ENCODE measurements at places on chromosomes 7 and 10. TPM values are rescaled to one million over a fixed set of nuclear protein-coding genes. Genes with fewer than 3 reads are reported as not detected.

- DNase-seq = no peak
Observed at GRCh38 chr7:30630986-30631385, 36.3 kb downstream of the GARS1 start.

- DNase-seq = no peak
Observed at GRCh38 chr10:15439341-15439842, 68.3 kb upstream of the FAM171A1 start.

DNA sequence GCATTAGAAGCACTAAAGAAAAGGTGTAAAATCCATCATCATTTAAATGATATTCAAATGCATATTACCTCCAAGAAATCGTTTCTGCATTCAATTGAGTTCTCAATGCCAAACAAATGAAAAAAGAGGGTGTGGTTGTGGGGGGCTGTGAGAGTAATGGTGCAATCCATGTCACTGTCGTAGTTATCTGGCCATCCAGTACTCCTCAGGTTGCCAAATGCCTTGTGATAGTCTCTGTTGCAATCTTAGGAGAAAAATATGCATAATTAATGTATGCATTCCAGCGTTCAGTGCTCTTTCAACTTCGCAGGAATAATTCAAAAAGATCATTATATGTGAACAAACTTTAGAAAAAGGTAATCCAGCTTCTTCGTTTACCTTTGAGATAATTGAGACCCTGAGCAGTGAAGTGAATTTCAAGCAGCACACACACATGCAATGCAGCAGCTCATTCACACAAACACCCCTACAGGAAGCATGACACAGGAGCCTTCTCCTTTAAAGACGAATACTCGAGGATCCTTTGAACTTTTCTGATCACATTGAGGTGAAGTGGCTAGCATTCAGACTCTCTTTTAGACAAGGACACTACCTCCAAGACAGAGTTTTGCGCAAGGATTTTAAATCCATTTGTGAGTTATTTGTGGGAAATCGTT, 73.4 kb downstream of the OR13A1 start:
- no peak for DNase-seq

- DNase-seq = no peak
Observed at GRCh38 chr10:132861884-132862461, 76.0 kb upstream of the NKX6-2 start.

- DNase-seq = no peak
Observed at GRCh38 chr7:155603858-155604503, 40.5 kb upstream of the RBM33 start.

GRCh38 chr7:54995610-54996363, 23.0 kb upstream of the EGFR start:
- DNase-seq = no peak

DNA sequence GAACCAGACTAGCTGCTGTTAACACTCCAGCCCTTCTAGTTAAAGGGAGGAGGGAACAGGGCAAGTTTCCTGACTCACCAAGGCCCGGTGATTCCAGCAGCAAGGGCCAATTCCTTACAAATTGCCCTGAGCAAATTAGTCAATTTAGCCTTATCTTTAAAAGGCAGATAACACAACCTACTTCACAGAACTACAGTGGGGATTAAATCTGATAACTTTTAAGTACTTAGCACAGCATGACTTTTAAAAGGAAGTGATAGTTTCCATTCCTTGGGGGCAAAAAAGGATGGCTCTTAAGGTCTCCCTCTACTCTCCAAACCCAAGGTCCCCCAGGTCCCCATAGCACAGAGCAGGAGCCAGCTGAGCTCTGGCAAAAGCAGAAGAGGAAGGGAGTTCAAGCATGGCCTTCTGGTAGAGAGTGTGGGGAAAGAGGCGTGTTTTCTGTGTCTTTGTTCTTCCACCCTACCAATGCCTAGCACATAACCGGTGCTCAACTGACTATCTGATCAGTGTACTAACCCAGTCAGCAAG, 4.0 kb downstream of the CDCA7L start:
- no peak for DNase-seq

DNA sequence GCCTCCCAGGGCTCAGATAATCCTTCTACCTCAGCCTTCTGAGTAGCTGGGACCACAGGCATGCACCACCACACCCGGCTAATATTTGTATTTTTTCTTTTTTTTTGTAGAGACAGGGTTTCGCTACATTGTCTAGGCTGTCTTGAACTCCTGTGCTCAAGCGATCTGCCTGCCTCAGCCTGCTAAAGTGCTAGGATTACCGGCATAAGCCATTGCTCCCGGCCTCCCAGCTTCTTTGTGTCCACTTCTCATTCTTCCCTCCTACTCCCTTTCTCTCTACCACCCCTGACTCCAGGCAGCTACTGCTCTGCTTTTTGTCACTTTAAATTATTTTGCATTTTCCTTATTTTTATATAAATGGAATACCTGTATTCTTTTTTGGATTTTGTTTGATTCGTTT, 83.4 kb downstream of the PALS2 start:
- DNase-seq = no peak

GRCh38 chr7:15938115-15938514, 251.6 kb upstream of the MEOX2 start:
- no peak for DNase-seq

GRCh38 chr10:38127812-38128211, 33.7 kb downstream of the ZNF37A start:
- DNase-seq = no peak

DNA sequence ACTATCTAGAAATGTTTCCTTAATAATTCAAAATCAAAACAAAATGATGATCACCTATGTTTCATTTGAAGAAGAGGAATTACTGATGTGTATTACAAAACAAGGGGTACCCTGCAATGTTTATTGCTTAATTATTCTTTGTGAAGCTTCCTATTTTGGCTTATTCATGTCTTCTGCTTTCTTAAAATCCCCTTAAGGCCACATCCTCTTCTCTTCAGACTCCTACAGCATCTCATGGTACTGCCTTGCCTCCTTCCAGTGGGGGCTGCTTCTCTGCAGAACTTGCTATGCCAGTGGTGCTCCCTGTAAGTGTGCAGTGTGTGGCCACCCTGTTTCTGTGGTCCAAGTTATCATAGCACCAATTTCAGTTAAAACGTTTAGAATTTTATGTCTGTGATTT, 35.0 kb downstream of the CCDC146 start:
- no peak for DNase-seq

- no peak for DNase-seq
Observed at GRCh38 chr7:121901026-121901425, 28.1 kb downstream of the PTPRZ1 start.

- no peak for DNase-seq
Observed at GRCh38 chr7:29977886-29978651, 11.5 kb downstream of the SCRN1 start.

DNA sequence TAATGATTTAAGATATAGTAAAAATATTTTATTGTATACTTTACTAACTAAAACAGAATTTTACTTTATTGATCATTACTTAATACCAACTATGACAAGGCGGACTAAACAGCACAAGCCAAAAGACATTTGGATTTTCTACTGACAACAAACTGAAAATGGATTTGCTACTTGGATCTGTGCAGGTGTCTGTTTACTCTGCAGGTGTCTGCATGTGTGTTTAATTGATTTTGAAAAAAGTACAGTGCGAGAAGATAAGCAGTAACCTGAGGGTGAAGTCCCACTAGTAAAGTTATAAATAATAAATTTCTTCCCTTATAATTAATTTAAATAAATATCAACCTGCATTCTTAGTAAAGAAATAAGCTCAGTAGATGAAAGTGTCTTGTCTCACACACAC, 696.8 kb upstream of the MBL2 start:
- no peak for DNase-seq

GRCh38 chr7:12130609-12131008, 80.5 kb upstream of the TMEM106B start:
- DNase-seq = no peak

- DNase-seq = no peak
Observed at GRCh38 chr7:142954680-142955268, 7.4 kb downstream of the KEL start.

- no peak for DNase-seq
Observed at GRCh38 chr7:35725280-35725680, 30.3 kb upstream of the HERPUD2 start.

GRCh38 chr7:69860486-69860885, 262.2 kb downstream of the AUTS2 start:
- DNase-seq = no peak

DNA sequence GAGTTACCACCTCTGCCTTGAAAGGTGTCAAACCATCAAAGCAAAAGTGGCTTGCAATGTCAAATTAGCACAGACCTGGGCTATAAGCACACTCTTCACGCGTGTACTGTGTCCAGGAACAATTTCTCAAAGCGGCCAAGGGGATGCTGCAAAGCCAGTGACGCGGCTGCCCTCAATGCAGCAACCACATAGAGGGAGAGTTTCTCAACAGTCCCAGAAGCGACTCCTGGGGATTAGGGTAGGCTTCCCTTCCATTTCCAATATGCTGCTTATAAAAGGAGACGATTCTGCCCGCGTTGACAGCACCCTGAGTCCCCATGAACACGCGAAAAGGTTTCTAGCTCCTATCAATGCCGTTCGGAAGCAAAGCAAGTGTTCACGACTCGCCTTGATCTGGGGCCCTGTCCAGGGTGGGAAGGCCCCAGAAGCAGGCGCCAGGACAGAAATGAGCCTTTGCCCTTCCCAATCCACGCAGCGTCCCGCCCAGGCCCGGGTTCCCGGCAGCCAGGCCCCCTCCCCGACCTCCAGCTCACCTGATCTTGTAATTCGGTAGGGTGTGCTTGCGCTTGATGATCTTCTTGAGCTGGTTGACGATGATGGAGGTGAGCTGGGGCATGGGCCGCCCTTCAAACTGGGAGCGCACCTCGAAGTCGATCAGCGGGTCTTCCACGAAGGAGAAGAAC, 1.3 kb downstream of the PDZD8 start:
- DNase-seq = peak; percentile 28

DNA sequence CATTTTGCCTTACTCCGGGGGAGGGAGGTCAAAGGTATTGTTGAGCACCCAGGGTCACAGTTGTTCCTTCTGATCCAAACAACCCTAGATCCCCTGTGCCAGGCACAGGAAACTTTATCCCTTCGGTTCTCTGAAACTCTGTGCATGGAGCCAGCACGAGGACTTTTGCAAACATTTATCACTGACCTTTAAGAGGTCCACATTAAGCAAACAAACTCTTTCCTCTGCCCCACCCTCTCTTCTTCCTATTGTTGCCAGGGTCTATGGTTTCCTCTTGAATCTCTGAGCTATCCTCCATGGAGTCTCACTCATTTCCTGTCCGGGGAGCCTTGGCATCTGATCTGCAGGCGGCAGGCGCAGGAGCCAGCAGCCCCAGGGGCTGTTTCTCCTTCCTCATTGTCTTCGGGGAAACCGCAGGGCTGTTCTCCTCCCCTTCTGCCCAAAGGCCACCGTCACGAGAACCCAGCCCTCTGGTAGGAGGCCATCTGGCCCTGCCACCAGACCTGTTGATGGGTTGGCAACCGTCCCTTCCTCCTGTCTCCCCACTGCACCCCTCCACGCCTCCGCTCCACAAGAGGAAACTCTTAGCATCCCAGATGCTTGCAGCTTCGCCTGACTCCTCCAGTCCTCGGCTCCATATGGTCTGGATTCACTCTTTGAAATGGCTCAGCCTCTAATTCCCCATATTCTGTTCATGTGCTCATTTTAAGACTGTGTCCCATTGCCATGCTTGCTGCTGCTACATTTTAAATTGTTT, 327.3 kb upstream of the NRP1 start:
- no peak for DNase-seq

- no peak for DNase-seq
Observed at GRCh38 chr7:123714296-123715080, 34.3 kb downstream of the WASL start.

DNA sequence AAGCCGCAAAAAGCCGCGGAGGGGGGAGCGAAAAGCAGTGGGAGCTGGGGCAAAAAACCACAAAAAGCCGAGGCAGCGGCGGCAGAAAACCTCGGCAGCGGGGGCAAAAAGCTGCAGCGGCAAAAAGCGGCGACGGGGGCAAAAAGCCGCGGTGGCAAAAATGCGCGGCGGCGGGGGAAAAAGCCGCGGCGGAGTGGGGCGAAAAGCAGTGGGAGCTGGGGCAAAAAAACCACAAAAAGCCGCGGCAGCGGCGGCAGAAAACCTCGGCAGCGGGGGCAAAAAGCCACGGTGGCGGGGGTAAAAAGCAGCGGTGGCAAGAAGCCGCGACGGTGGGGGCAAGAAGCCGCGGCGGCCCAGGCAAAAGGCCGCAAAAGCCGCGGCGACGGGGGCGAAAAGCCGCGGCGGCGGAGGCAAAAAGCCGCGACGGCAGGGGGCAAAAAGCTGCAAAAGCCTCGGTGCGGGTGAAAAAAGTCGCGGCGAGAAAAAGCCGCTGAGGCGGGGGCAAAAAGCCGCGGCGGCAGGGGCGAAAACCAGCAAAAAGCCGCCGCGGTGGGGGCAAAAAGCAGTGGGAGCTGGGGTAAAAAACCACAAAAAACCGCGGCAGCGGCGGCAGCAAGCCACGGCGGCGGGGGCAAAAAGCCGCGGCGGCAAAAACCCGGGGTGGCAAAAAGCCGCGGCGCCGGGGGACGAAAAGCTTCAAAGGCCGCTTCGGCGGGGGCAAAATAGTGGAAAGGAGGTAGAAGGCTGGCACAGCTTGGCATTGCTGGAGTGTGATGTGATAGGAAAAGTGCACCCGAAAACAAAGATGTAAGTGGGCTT, 135.9 kb downstream of the ZNF92 start:
- DNase-seq = no peak

DNA sequence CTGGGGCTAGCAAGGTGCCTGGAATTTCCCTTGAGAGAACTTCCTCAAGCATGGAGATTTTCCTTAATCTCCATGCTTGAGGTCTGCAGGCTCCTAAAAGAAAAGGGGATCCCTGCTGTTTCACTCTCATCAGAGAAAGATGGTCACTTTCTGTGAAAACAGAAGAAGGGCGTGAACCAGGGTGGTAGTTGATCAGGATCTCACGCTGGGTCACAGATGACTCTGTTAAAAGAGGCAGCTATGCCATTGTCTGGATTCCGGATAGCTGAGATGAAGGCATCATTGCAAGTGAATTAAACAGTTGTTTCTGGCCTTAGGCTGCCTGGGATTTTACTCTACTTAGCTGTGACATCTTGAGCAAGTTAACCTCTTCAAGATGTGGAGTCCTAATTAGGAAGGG, 525.9 kb downstream of the TYW1 start:
- no peak for DNase-seq

GRCh38 chr7:99184532-99185218, 23.2 kb downstream of the KPNA7 start:
- DNase-seq = no peak

Gene AGBL3
- 11.0 TPM for polyA plus RNA-seq

Gene ADAM22
- polyA plus RNA-seq = 15.4 TPM

Gene ATOH7
- 0.99 TPM for polyA plus RNA-seq

Gene KLHDC10
- 45.9 TPM for polyA plus RNA-seq

Gene NODAL
- 0.17 TPM for polyA plus RNA-seq

Gene FAM131B
- 2.5 TPM for polyA plus RNA-seq

Gene LRRC17
- 93.8 TPM for polyA plus RNA-seq

Gene AS3MT
- polyA plus RNA-seq = 23.6 TPM

Gene NACAD
- 9.8 TPM for polyA plus RNA-seq

Gene SORCS1
- polyA plus RNA-seq = 19.8 TPM

Gene TBL2
- polyA plus RNA-seq = 38.9 TPM

Gene TFEC
- 26.3 TPM for polyA plus RNA-seq

Gene FAM25C
- not detected for polyA plus RNA-seq

Measured in right renal pelvis (tissue), 4 donors.